ENCODE measurements at places on chromosomes 3 and 15. TPM values are rescaled to one million over a fixed set of nuclear protein-coding genes. Genes with fewer than 3 reads are reported as not detected.

The CACNA2D3 gene
- not detected for total RNA-seq

The CAPN3 gene
- total RNA-seq, result 0.60 TPM

The ZNF502 gene
- total RNA-seq, result 2.6 TPM

The AEN gene
- total RNA-seq, result 37.5 TPM

The ZNF80 gene
- not detected for total RNA-seq

The ATP13A4 gene
- total RNA-seq, result under 0.01 TPM

The OCA2 gene
- not detected for total RNA-seq

The CAMP gene
- not detected for total RNA-seq

The LEKR1 gene
- total RNA-seq, result 0.60 TPM

The SLC25A36 gene
- 29.8 TPM for total RNA-seq

The IL5RA gene
- total RNA-seq, result not detected

The SUMF1 gene
- 41.0 TPM for total RNA-seq

The DAPK2 gene
- total RNA-seq, result 13.5 TPM

The NR2E3 gene
- total RNA-seq, result 0.20 TPM

The TRIM42 gene
- not detected for total RNA-seq

All from lung microvascular endothelial cell (primary cell).